ENCODE measurements at places on chromosomes 1 and 21.

DNA sequence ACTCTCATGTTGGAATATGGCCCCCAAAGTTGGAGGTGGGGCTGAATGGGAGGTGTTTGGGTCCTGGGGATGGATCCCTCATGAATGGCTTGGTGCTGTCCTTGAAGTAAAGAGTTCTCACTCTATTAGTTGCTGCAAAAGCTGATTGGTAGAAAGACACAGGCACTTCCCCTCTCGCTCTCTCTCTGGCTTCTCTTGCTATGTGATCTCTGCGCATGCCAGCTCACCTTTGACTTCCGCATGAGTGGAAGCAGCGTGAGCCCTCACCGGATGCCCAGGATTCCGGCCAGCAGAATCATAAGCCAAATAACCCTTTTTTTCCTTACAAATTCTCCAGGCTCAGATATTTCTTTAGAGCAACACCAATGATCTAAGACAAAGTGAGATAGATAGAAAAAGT lies 20.9 kb upstream of the CCSAP start:
- DNase-seq, result no peak

DNA sequence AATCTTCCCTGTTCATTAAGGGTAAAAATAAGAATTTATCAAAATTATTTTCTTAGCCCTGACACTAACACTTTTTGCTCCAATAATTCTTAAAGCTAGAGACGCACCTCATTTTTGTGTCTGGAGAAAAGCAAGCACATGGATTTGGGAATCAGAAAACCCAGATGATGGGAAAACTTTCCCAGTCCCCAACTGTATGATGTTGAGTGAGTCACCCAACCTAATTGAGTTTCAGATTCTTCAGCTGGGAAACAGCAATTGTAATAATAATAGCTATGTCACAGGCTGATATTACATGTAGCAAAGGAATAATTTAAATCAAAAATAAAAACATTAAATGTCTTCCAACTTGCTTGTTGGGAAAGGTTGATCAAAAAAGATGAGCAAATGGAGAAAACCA lies 159.0 kb downstream of the MIS18A start:
- DNase-seq, result no peak

DNA sequence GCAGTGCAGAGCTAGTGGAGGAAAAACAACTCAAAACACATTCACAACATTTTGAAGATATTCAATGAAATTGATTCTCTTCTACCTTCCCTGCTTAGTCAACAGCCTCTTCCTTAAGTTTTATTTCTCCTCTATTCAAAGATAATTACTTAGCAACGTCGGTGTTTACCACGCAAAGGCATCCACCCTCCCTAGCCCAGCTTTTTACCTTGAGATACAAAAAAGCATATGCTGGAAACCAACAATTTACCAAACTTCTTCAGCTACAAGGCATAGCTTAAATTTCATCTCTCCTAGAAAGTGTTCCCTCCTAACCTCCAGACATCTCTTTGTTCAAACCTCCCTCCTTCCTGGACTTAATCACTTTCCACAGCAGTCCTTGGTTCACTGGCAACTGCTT lies 102.8 kb upstream of the SOD1 start:
- DNase-seq, result no peak

GRCh38 chr1:1093610-1093943 lies 19.5 kb upstream of the RNF223 start:
- no peak for DNase-seq

DNA sequence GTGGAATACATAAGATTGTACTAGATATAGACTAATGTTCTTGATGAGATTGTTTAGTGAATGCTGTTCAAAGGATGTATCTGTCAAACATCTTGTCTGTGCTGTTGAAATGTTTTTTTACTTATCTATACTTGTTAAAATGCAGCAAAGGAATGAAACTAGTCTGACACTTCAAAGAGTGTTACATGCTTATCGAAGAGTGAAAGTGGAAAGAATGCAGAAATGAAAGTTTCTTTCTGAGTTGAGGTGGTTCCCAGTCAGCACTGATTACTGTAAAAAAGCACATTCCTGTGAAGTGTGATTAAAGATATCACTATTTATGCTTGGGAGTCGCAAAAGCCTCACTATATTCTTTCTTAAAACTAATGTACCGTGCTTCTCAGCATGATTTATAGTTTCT lies 1225.2 kb downstream of the NCAM2 start:
- no peak for DNase-seq

GRCh38 chr1:11690397-11691301 lies 861 bp upstream of the DRAXIN start:
- DNase-seq, result no peak

Data from activated CD8-positive, alpha-beta memory T cell treated with anti-CD3 and anti-CD28 coated beads for 48 hours (primary cell).